ENCODE measurements at places on chromosomes 5 and 9. TPM values are rescaled to one million over a fixed set of nuclear protein-coding genes. Genes with fewer than 3 reads are reported as not detected.

KIF12 gene
- 0.22 TPM for total RNA-seq

PCDHA1 gene
- not detected for total RNA-seq

KCTD16 gene
- total RNA-seq: 0.27 TPM

EGR1 gene
- 0.80 TPM for total RNA-seq

CBY3 gene
- not detected for total RNA-seq

ORM2 gene
- total RNA-seq: not detected

MCC gene
- total RNA-seq: 38.6 TPM

CEMIP2 gene
- total RNA-seq: 55.4 TPM

FOXI1 gene
- not detected for total RNA-seq
